ENCODE measurements at places on chromosomes 3 and 15.

- no peak for DNase-seq
These were observed 38.3 kb upstream of the AADAC start for GRCh38 chr3:151775314-151776258.

- no peak for DNase-seq
These were observed 35.0 kb downstream of the DRD3 start for GRCh38 chr3:114143817-114144216.

DNA sequence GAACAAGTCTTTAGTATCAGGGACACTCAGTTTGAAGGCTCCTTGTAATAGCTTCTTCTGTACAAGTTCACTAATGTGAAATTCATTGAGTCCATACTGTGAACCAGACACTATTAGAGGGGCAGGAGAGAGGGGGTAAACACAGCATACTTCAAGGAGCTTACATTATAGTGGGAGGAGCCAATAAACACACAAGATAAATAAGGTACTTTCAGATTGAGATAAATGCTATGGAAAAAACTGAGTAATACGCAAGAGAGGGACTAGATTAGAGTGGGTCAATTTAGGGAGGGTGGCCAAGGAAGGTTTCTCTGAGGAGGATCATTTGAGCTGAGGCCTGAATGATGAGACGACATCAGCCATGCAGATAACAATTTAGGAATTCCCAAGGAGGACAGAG is 3.1 kb upstream of the AKAP13 start:
- no peak for DNase-seq

GRCh38 chr15:52783191-52783829 is 6.8 kb downstream of the ONECUT1 start:
- DNase-seq: no peak

DNA sequence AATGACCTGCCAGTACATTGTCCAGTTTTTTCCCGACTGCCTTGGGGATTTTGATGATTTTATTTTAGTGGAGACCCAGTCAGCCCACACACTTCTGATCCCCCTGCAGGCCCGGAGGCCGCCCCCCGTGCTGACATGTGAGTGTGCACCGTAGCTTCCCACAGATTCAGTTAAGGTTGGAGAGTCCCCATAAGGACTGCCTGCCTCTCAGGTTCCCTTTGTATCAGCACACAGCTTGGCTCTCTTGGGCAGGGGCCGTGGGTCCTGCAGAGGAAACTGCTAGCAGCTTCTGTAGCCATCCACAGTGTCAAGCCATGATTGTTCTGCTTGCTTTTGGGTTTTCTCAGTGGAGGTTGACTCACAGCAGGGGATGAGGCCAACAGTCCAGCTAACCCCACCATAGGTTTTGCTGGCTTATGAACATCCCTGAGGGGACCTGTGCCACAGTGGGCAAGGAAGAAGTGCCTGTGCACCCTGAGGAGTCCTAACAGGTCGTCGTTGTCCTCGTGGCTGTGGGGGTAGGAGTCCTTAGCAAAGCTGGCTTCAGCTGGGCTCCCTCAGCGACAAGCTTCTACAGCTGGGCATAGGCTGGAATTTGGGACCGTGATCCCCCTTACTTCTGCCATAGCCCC is 46.4 kb downstream of the DLEC1 start:
- DNase-seq: no peak

DNA sequence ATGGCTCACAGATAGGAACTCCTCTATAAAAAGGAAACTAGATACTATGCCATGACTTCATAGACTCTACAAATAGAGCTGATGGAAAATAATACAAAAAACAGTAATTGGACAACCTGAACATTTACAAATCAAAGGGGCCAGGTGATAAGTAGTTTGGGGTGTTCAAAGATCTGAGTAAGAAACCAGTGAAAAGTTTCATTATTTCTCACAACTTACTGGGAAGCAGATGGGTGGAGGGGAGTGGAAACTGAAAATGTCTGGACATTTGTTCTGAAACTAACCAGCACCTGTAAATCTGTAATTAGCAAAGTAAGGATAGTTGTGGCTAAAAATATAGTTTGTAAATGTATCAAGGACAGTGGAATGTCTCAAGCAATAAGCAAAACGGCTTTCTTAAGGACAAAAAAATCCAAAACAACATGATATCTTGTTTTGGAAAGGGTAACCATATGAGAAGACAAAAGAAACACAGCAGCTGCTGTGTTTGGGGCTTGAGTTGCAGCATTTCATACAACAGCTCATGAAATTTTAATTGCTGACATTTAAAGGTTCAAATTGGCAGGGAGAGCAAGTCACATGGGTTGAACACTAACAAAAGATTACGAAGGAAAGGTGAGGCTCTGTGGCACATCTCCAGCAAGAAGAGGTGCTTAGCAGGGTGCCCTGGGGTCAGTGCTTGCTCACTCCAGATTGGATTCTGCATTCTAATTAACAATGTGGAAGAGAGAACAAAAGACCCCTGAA is 26.8 kb upstream of the THBS1 start:
- DNase-seq: no peak

- no peak for DNase-seq
These were observed 314.7 kb upstream of the CFAP20DC start for GRCh38 chr3:59364496-59364895.

DNA sequence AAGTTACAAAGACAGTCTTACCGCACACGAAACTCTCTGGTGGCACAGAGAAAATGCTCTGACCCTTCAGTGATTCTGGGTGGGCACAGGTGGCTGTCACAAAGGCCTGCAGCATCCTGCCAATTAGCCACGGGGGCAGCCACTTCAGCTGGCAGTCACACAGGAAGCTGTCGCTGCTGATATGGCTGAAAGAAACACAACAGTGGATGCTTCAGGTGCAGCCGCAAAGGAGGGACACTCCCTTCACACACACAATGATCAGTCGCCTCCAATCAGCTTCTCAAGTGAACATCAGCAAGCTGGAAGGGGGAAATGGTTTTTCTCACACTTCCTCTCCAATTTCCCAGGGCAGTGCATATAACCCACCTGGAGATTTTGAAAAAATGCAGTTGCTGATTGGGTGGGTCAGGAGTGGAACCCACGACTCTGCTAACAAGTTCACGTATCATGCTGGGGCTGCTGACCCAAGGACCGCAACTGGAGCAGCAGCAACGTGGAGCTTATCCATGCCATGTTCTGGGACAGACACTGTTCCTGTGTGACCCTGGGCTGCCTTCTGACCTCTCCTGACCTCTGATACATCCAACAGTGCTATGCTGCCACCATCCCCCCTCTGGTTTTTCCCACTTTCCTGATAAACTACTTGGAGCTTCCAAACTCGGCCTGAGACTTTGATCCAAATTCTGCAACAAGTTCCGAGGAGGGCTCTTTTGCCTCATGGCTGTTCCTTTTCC is 106.6 kb downstream of the LRIG1 start:
- no peak for DNase-seq

- peak; percentile 60 for DNase-seq
These were observed 36.2 kb upstream of the COL6A6 start for GRCh38 chr3:130480736-130481135.

- DNase-seq: no peak
These were observed 2.6 kb downstream of the SI start for GRCh38 chr3:165075695-165076094.

DNA sequence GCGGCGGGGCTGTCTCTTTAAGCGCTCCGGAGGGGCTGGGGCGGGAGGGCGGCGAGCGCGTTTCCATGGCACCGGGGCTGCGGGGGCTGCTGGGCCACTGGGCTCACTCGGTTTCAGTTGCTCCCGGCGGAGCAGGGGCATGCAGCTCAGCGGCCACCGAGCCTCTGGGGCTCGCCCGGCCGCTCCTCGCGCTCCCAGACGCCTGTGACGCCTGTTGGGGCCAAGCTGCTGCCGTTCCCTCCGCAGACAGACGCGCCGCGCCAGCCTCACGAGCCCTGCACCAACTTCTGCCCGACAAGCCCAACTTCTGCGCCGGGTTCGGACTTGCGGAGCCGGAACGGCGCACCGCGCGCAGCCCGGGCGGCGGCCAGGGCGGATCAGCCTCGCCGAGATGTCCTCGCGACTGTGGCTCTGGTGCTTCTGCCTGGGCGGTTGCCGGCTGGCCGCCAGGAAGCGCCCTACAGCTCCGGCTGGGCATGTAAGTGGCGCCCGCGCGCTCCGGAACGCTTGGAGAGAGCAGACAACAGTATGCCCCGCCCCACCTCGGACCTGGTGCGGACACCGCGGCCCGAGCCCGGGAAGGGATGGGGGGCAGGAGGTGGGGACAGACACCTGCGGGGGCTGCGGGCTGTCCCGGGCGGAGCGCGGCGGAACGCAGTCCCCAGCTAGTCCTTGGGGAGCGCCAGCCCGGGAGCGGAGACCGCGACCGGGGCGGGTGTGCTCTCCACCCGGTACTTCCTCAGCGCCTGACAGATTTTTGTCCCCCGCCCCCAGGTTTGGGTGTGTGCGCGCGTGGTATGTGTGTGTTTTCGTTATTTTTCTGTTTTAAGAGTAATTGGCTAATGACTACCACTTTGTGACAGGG is 154.1 kb upstream of the GOLIM4 start:
- peak; percentile 94 for DNase-seq

- no peak for DNase-seq
These were observed 5.5 kb upstream of the EHD4 start for GRCh38 chr15:41977757-41978383.

- peak; percentile 18 for DNase-seq
These were observed 35.3 kb downstream of the KLF13 start for GRCh38 chr15:31361764-31362515.

DNA sequence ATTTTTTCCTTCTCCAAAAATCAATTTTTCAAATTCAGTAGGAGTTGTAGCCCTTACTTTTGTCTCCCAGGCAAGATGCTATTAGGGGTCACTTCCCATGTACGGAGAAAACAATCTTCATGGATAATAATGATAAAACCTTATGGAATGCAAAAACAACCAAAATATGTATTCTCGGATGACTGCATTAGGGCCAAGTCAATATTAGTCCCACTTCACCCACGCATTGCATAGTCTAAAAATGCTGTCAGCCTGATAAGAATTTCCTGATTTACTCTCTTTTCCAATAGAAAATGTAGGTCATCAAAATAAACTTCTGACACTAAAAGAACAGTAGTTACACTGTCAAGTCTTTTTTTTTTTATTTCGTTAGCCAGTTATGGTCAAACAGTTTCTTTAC is 2.7 kb downstream of the VGLL3 start:
- no peak for DNase-seq

GRCh38 chr3:117084277-117084676 is 374.7 kb downstream of the TUSC7 start:
- no peak for DNase-seq

- no peak for DNase-seq
These were observed 181.9 kb upstream of the TTC14 start for GRCh38 chr3:180420016-180420415.

DNA sequence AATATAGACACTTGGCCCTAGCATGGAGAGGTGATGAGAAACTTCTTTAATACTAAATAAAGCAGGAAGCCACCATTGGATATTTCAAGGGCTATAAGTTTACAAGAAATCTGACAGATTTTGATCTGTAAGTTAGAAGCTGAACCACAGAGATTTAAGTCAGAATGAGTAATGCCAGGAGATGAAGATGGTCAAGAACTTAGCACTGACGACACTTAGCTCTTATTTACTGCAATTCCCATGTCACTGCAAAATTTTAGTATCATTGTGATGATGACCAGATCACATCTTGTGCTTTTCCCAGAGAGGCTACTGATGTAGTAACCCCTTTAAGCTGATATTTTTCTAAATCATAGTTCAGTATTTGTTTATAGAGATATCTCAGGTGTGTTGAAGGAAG is 59.4 kb upstream of the CD96 start:
- no peak for DNase-seq

GRCh38 chr3:56870436-56870835 is 68.7 kb upstream of the ARHGEF3 start:
- DNase-seq: no peak

DNA sequence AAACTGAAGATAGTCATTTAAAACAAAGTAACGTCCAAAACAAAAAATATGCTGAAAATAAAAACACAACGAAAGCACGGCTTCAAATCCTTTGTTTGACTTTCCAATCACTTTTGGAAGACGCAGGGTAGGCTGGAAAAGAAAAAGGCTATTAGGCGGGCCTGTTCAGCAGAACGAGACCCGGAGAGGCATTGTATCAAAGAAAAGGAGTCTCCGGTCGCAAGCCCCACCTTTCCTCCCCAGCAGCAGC is 691 bp downstream of the SENP7 start:
- DNase-seq: no peak

- no peak for DNase-seq
These were observed 125.3 kb upstream of the BNIP2 start for GRCh38 chr15:59814409-59814808.

GRCh38 chr3:23938688-23939087 is 6.4 kb upstream of the NR1D2 start:
- no peak for DNase-seq

- no peak for DNase-seq
These were observed 15.6 kb downstream of the THBS1 start for GRCh38 chr15:39596358-39597051.

DNA sequence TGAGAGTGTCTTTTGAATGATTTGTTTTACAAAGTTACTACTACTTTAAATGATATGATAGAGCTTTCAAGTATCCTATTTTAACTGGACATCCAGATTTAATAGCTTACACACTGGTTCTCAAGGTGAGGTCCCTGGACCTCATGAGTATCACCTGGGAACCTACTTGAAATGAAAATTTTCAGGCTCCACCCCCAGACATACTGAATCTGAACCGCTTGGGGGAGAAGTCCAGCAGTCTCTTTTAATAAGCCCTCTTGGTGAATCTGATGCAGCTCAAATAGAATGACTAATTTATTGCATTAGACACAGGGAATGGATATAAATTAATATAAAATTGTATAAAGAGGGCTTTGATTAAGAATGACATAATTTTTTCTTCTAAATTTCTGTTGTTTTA is 29.4 kb upstream of the SLITRK3 start:
- no peak for DNase-seq

GRCh38 chr3:100963041-100963440 is 30.2 kb downstream of the ABI3BP start:
- no peak for DNase-seq

DNA sequence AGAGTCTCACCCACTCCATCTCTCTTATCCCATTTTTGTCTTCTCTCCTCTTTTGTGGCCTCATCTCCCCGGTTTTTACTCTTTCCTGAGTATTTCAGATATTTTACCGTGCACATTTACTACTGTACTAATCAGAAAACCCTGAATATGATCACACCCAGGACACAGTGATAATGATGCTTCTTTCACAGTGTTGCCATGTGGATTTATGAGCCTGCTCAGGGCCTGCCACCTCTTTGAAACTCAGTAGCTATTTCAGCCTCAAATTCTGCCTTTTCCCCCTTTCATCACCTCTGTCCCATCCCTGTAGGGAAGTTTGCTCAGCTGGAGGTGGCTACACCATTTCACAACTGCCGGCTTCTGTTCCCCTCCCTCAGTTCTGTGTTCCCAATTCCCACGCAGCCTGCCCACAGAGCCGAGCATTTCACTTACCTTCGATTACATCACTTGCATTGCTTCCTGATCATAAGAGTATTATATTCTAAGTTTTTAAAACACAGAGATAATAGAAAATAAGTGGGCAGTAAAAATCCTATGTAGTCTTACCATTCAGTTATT is 33.2 kb downstream of the ARNT2 start:
- no peak for DNase-seq

All from NCI-H82 (cell line).